Esophagus muscularis mucosa (tissue), 4 donors: ENCODE measurements at places on chromosomes 3 and 15. TPM values are rescaled to one million over a fixed set of nuclear protein-coding genes. Genes with fewer than 3 reads are reported as not detected.

DNA sequence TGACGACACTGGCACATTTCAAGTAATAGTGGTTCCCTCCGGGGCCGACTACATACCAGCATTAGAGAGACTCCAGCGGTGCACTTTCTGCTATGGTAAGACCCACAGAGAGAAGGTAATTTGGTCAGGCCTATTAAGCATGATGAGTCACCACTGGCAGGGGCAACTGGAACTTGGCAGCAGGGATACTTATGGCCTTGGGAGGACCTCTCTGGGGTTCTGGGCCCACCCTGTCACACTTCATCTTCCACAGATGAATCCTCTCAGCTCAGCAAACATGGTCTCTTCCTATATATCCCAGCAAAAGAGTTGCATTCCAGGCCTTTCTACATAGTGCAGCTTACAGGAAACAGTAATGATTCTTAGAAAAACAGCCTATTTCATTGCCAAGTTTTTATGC is 88.0 kb downstream of the PIK3R4 start:
- no peaks in the 10 kb centered on the region for H3K36me3 ChIP-seq
- no peak overlapping the region for H3K27ac ChIP-seq
- no peak overlapping the region for H3K4me3 ChIP-seq
- no peaks in the 10 kb centered on the region for H3K4me1 ChIP-seq
- no peaks in the 10 kb centered on the region for H3K27me3 ChIP-seq

EIF4E3 gene
- 51.9 TPM for total RNA-seq

DNA sequence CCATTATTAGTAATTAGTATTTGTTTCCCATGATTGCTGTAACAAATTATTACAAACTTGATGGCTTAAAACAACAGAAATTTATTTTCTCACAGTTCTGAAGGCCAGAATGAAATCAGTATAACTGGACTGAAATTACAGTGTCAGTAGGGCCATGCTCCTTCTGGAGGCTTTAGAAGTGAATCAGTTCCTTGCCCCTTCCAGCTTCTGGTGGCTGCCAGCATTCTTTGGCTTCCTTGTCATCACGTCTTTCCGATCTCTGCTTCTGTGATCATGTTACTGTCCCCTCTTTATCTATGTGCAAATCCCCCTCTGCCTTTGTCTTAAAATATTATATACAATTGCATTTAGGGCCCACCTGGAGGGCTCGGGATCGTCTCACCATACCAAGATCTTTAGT is 92.0 kb downstream of the FOXB1 start:
- H3K36me3 ChIP-seq, result no peaks in the 10 kb centered on the region
- no peaks in the 10 kb centered on the region for H3K4me1 ChIP-seq
- no peak overlapping the region for H3K27ac ChIP-seq
- no peak overlapping the region for H3K4me3 ChIP-seq
- DNase-seq, result no peak

KIF15 gene
- total RNA-seq, result 0.26 TPM

- H3K27ac ChIP-seq, result no peak overlapping the region
- H3K36me3 ChIP-seq, result no peaks in the 10 kb centered on the region
- no peak for DNase-seq
These were observed 5.4 kb upstream of the SENP7 start for GRCh38 chr3:101518421-101518871.
